NCI-H2171 (cell line): ENCODE measurements at places on chromosomes 7 and 10.

DNA sequence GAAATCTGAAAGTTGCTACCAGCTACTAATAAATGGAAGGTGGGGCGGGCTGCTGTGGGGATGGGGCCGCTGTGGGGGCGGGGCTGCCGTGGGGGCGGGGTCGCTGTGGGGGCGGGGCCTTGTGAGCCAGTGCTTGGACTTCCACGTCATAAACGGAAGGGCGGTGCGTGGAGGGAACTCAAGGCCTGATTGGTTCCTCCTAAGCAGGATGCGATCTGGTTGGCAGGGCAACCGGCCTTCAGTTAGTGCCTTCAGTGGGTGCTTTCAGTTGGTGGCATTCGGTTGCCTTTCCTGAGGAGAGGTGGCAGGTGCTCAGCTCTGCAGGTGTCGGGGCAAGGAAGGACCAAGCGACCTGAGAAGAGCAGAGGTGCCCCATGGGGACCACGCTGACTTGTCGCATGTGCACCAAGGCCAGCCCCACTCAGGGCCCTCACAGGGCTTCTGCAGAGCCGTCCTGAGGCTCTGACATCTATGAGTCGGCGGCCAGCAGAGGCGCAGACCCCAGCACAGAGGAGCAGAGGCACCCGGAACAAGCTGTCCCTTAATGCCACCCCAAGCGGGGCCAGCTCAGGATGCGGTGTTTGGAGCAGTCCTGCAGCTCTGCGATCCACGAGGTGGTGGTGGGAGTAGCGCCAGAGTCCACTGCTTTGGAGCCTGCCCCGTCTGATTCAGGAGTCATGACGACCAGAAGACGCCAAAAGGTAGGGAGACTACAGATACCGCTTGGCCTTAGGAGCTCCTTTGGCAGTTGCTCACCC, 54.4 kb upstream of the PDSS1 start:
- no peak for DNase-seq

- DNase-seq, result no peak
Observed at GRCh38 chr10:119368991-119369869, 161.9 kb downstream of the GRK5 start.

DNA sequence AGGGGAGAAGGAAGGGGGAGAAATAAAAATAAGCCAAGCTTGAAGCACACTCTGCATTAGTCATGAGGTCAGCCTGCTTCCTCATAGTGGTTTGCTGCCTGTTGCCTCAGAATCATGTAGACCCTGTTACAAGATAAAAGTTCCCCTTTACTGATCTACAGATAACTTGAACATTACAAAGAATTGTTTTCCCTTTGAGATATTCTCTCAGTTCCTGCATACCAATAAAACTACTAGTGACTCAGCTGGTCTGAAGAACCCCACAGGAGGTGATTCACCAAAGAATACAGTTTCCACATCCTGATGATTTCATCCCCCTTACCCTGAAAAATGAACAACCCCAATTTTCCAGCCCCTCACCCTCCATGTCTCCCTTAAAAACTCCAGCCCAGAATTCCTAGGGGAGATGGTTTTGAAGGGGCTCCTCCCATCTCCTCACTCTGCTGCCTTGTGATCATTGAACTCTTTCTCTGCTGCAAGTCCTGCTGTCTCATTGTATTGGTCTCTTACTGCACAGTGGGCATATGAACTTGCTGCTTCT, 31.5 kb upstream of the NRP1 start:
- no peak for DNase-seq

- no peak for DNase-seq
Observed at GRCh38 chr10:53690524-53691240, 918.1 kb upstream of the MBL2 start.

DNA sequence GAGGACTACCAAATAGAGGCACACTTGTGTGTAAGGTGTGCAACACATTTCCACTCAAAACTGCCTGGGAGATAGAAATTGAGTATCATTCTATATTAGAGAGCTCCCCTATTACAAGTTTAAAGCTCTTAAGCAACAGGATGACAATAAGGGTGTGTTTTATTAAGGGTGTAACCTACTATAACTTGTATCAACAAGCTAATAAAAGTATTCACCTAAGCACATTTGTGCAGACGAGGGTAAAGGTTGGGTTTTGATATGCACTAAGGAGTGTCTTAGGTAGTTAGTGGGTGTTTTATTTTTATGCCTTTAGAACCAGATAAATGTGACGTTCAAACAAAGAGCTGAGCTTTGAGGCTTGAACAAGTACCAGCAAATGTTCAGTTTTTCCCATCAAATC, 2.8 kb upstream of the FAM53B start:
- DNase-seq, result no peak

DNA sequence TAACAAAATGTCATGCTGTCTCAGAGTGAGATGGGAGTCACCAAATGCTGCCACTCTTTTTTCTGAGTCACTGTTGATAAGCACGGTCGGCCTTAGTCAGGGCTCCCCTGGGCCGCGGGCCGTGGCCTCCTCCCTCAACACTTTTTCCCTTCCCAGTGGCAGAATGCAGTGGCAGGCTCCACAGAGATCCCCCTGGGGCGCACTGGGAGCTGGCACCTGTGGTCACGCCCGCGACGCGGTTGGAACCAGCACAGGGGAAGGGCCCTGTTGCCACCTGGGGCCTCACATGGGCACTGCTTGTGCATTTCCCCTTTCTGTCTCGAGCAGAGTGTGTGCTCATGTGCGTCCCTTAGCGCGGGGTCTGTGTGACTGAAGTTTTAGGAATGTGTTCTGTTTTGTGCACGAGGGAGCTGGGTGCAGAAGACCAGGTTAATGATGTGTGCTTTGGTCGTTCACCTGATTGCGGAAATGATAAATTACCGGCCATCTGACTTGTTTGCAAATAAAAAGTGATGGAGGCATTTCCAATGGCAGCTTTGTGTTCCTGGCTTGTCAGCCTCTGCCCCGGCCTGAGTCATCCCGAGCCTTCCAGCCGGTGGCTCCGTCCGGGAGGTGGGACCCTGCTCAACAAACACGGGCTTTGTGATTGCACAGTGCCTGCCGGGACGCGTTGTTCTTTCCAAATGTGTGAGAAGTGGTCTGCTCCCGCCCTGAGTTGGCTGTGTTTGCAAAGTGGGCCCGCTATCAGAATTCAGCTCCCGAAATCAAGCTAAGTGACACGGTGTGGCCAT, 100.7 kb downstream of the NKX6-2 start:
- no peak for DNase-seq

GRCh38 chr10:103111918-103112877, 80.9 kb downstream of the NT5C2 start:
- DNase-seq, result no peak

- no peak for DNase-seq
Observed at GRCh38 chr10:6871128-6871527, 291.1 kb upstream of the PRKCQ start.
